ENCODE measurements at places on chromosomes 13 and 19.
A peak's percentile ranks its signal among the peaks of the same experiment; 100 is the strongest.

- peak; percentile 57 for DNase-seq
These were observed 2.8 kb downstream of the SWSAP1 start for GRCh38 chr19:11377237-11377636.

GRCh38 chr13:112510002-112510780 is 77.8 kb downstream of the TUBGCP3 start:
- DNase-seq = no peak

GRCh38 chr19:5424192-5424973 is 30.8 kb upstream of the ZNRF4 start:
- no peak for DNase-seq

- DNase-seq = no peak
These were observed 93.4 kb downstream of the KCTD12 start for GRCh38 chr13:76792731-76793347.

- DNase-seq = no peak
These were observed 14.7 kb downstream of the LACC1 start for GRCh38 chr13:43894438-43894837.

- no peak for DNase-seq
These were observed 168.7 kb downstream of the KDM4B start for GRCh38 chr19:5137571-5138124.
